ENCODE measurements at places on chromosomes 16 and 17.

DNA sequence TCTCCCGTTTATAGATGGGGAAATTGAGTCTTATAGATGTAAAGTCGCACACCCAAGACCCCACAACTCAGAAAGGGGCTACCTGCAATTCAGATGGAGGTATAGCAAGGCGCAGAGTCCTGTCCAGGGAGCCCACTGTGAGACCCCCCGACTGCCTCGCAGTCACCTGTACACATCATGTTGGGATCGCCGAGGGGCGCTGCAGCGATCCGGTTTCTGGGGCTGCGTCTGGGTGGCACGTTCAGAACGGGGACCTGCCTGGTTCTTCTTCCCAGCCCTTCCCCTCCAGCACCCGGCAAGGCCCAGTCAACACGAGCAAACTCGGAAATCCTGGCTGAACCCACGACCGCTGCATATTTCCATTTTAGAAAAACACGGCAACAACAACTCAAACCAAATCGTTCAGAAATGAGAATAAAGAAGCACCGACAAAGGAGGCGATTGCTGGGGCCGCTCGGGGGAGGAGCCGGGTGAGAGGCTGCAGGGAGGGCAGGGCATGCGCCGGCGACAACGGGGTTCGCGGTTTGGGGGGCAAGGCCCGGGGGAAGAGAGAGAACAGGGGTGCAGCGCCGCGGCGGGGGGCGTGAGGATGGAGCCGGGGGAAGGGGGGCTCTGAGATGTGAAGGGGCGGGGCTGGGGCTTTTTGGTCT lies 643 bp downstream of the HSDL1 start:
- no peak for DNase-seq

GRCh38 chr16:30395155-30395991 lies at the start of gene ZNF48:
TSS of gene ZNF48 (plus strand) at chr16:30395420. CDS start at chr16:30395795, 375 bp downstream.
- DNase-seq, result peak; percentile 21

GRCh38 chr17:61809816-61810392 lies 53.4 kb downstream of the BRIP1 start:
- DNase-seq, result peak; percentile 12

- no peak for DNase-seq
Observed at GRCh38 chr17:30950669-30951399, 20.0 kb upstream of the RNF135 start.

- DNase-seq, result no peak
Observed at GRCh38 chr17:28488533-28489276, 15.3 kb downstream of the SLC13A2 start.
